Activated CD8-positive, alpha-beta memory T cell treated with anti-CD3 and anti-CD28 coated beads for 24 hours (primary cell): ENCODE measurements at places on chromosomes 6 and 20.

DNA sequence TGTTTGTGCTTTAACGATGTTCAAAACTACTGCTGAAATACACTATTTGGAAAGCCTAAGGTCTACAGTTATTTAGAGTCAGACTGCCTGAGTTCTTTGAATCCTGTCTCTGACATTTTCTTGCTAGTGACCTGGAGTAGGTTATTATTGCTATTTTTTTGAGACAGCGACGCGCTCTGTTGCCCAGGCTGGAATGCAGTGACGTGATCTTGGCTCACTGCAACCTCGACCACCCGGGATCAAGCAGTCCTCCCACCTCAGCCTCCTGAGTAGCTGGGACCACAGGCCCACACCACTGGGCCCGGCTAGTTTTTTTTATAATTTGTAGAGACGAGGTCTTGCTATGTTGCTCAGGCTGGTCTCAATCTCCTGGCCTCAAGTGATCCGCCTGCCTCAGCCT is 96.6 kb downstream of the TIAM2 start:
- no peak for DNase-seq

GRCh38 chr6:10747251-10747972 is at the start of gene TMEM14B:
Gene TMEM14B, plus strand, starts transcription at chr6:10747805. Its CDS starts 1,441 bp downstream, at chr6:10749246.
- peak; percentile 100 for DNase-seq

DNA sequence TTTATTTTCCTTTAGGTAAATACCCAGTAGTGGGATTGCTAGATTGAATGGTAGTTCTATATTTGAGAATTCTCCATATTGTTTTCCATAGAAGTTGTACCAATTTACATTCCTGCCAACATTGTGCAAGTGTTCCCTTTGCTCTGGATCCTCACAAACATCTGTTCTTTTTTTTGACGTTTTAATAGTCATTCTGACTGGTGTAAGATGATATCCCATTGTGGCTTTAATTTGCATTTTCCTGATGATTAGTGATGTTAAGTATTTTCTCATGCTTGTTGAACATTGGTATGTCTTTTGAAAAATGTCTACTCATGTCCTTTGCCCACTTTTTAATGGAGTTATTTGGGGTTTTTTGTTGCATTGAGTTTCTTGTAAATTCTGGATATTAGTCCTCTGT is 85.6 kb downstream of the UBE3D start:
- DNase-seq: no peak

DNA sequence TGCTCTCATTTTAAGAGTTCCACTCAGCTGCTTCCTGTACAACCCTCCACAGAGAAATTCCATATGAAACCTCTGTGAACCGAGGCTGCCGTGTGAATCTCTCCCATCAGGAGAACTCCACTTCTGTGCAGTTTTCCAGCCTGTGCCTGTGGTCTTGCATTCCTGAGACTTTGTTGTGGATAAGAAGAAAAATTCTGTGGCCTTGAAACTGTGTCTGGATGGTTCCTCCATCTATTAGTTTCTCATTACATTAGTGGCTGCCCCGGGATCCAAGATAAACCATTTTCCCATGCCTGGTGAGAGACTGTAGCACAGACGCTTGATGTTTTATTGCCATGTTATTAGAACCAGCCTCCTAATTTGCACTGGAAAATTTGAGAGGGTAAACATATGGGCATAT is 40.8 kb upstream of the TIAM2 start:
- no peak for DNase-seq

DNA sequence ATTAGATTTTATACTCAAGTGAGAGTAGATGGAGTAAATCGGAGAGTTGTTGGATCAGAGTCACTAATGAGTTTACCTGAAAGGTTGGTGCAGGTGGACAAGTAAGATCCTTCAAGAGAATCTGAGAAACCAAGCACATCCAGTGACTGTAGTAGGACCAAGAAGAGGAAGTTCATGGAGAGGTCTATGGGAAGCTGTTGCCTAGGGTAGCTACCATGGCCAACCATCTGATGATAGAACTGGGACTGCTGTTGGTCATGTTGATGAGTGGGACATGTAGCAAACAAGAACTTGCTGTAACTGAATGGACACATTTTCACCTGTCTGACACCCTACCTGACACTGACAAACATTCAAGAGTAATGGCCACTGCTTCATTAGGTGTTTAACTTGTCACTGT is 11.3 kb upstream of the ADGB start:
- no peak for DNase-seq

- no peak for DNase-seq
These were observed 39.3 kb upstream of the HIVEP1 start for GRCh38 chr6:11972806-11973205.

DNA sequence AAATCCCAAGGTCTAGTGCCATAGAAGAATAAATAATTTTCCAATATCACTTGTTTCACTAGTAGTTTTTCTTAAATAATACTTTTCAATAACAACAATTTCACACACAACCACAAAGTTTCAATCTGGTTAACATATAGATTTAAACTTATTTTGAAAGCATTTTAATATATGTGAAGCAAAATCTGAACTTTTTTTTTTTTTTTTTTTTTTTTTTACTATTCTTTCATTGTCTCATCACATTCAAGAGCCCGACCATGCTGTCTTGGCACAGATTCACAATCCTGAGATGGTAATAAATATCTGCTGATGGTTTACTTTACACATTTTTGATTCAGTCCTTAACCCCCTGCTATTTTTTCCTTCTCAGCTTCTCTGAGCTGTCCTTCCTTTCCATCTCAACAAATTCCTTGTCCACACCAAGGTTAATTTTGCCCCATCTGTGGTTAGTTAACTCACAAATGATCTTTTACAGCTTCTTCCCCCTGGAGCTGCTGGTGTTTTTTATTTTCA is 262.8 kb downstream of the TMEM242 start:
- no peak for DNase-seq

DNA sequence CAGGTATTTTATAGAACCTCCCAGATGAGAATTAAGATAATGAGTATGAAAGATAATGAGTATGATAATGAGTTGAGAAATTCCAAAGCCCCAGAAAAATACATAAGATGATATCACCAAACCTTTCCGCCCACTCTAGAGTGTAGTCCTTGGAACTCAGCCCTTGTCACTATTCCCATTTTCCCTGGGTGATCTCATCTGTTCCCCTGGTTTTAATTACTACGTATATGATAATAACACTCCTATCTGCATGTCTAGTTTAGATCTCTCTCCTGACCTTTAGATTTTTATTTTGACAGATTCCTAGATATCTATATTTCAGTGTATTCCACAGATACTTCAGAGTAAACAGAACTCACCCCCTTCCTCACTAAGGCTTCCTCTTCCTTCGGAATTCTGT is 51.0 kb upstream of the ASIP start:
- no peak for DNase-seq

DNA sequence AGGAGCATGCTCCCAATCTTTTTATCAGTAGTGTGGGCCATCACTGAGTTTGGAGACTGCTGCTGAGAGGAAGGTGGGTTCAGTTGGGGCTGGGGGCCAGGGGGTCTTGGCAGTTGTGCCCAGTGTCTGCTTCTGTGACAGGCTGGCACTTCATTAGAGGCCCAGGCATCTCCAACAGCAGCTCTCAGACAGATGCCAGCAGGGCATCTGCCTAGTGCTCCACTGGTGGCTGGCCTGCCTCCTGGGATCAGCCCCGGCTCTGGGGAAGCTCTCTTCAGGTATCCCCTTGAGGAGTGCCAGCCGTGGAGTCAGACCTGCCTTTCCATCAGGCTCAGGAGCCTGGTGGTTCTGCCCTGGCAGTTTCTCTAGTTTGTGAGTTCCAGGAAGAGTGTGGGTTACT is 77.3 kb downstream of the DTD1 start:
- no peak for DNase-seq

DNA sequence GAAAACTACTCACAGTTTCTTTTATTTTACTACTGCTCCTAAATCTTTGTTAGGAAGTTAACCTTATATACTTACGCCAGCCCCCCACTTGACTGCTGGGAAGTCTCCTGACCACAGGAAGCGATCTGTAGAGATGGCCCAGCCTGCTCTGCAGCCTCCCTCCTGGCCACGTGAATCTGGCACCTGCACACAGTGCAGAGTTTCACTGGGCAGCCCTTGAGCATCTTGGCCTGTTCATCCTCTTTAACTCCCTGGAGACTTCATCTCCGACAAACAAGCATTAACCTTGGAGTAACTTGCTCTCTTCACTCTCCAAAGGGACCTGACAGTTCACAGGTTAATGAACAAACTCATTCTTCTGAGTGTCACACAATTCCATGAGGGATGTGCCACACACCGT is 294.1 kb downstream of the BTBD9 start:
- DNase-seq: no peak

GRCh38 chr20:35599776-35600120 is 15.9 kb upstream of the SPAG4 start:
- DNase-seq: no peak

- no peak for DNase-seq
These were observed 17.8 kb upstream of the BCKDHB start for GRCh38 chr6:80088637-80089036.

DNA sequence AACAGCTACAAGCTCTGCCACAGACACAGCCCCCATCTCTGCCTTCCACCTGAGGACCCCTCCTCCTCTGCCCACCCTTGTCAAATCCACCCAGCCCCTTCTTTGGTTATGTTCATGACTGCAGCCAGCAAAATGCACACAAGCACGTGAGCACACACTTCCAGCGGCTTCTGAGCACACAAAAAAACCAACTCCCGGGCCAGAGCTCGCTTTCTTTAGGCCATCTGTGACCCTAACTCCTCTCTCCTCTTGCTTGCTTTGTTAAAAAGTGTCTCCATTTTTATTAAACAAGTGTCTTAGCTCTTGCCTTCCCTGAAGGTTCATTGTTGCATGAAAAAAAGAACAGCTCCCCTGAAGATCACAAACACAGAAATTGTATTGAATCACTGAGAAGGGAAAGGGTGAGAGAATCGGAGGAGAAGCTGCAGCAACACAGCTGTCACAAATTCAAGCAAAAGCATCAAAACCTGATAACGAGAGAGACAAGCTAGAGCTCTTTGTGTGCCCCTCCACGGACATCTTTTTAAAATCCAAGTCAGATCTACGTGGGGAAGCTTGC is 142.1 kb downstream of the CD83 start:
- no peak for DNase-seq

- DNase-seq: no peak
These were observed 655 bp upstream of the NDUFAF4 start for GRCh38 chr6:96898241-96898851.

DNA sequence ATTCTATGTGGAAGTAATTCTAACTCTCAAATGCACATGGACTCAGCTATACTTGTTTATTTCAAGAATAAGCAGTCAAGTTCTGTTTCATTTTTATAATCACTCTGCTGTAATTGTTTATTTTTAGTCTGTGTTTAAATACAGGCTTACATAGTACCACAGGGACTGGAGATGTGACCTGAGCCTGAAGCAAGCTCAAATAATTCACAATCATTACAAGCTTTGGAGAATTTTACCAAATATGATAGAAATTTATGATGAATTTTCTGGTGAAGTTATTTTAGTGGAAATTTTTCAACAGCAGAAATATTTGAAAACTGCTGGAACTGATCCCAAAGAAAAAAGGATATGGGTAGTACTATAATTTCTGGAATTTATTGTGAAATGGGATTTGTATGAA is 41.6 kb upstream of the DSE start:
- no peak for DNase-seq

- no peak for DNase-seq
These were observed 569.7 kb upstream of the CITED2 start for GRCh38 chr6:139944131-139944530.

GRCh38 chr6:105934708-105935107 is 151.4 kb upstream of the PRDM1 start:
- DNase-seq: no peak

GRCh38 chr20:48189181-48189580 is 403.9 kb upstream of the SULF2 start:
- DNase-seq: no peak

GRCh38 chr20:53296025-53296424 is 297.6 kb downstream of the ZNF217 start:
- no peak for DNase-seq

- DNase-seq: no peak
These were observed 241.2 kb downstream of the BMP7 start for GRCh38 chr20:57025261-57025660.

DNA sequence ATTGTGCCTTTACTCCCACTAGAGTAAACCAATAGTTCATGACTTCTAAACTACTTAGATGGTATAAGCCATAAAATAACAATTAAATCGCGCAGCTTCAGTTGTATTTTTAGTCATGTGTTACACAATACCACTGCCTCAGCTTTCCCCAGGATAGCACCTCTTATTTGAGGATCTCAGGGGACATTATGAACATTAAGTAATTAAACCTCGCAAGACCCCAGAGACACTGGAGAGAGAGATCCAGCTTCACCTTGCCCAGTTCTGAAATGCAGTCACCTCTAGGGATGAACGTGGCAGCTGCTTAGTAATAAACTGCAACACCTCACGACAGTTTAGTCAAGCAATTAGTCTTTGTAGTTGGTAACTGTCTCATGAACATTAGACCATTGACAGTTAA is 87.1 kb downstream of the CFAP61 start:
- DNase-seq: no peak

GRCh38 chr20:30484009-30484748 is 773.3 kb upstream of the DEFB115 start:
- no peak for DNase-seq

- peak; percentile 40 for DNase-seq
These were observed 107.8 kb downstream of the CDC5L start for GRCh38 chr6:44495036-44495901.

DNA sequence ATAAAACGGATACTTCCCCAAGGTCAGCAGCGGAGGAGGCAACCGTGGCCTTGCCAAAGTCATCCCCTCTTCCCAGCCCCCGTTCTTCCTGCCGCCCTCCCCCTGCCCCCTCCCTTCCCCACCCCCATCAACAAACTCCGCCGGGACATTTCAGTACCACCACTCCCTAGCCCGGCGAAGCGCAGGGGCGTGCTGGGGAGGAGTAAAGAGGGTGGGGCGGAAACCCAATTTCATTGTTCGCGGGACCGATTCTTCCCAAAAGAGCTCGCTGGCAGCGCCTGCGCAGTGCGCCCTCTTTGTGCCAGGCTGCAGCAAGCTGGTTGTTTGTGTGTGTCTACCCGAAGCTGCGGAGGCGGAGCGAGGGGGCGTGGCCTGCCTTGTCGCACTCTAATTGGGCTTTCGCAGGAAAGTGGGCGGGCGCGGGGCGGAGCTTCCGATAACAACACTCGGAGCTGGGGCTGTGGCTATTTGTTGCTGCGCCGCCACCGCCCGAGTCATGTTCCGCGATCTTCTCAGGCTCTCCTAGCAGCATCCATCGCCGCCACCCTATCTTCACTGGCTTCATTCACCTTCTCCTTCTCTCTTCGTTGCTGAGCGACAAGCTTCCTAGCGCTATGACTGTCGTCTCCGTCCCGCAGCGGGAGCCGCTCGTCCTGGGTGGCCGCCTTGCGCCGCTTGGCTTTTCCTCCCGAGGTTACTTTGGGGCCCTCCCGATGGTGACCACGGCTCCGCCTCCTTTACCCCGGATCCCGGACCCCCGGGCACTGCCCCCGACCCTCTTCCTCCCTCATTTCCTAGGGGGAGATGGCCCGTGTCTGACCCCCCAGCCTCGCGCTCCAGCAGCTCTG is at the start of gene PNRC1:
PNRC1 (plus strand) TSS at position 471 of the 848 bp plus-strand sequence; CDS start at position 615, 144 bp downstream.
- DNase-seq: peak; percentile 100

GRCh38 chr6:100132005-100132404 is 138.0 kb upstream of the MCHR2 start:
- DNase-seq: no peak
